Stimulated activated CD4-positive, alpha-beta T cell treated with anti-CD3 and anti-CD28 coated beads, TNF-alpha, amount 100 ng/mL, for 1 hour (primary cell): ENCODE measurements at places on chromosomes 3 and 15.

DNA sequence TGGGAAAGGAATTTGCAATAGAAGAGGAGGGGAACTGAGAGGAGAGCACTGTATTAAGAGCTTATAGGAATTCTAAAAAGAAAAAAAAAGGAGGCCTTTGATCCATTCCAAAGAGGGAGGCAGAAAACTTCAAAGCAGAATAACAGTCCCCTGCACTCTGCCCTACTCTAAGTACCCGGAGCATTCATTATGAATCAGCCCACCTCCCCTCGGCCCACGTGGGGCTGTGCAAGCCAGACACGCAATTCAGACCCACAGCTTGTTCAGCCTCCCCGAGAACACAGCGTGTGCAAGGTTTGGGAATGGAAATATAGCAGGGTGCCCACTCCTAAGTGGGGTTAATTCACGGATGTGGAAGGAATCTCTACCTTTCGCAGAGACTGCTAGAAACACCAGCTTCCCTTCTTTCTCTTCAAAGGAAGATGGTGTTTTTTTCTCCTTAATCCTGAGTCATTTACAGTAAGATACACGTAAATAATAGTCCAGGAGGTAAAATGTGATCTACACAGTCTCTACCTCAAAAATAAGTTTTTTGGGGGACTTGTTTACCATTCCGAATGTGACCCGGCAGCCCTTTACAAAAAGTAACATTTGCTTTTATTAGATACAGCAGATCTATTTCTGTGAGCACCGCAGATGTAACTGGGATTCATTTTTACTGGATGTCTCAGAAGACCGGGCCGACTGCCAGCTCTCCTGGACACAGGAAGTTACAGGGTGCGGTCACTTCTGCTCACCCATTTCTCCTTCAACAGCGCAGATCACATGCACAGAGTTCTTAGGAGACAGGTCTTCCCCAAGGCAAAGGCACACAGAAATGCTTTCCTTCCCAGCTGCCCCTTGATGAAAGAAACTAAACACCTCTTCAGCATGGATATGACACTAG is 768.5 kb upstream of the CFAP20DC start:
- no peak for DNase-seq

- no peak for DNase-seq
Measured at GRCh38 chr3:32780735-32781210, 37.0 kb upstream of the TRIM71 start.

DNA sequence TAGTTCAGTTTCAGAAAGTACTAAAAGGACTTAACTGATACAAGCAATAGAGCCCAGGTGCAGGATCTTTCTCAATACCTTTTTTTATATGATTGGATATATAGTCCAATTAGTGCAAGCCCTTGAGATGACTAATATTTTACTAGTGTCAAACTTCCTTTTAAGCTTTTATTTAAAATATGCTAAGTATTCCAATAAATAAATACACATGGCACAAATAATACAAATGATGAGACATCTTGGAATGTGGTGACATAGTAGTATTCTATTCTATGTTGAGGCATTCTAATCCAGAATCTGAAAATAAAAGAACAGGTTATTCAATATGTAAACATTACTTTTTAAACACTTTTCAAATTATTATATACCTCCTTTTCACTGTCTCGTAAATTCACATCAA is 670.0 kb downstream of the SI start:
- DNase-seq: no peak

DNA sequence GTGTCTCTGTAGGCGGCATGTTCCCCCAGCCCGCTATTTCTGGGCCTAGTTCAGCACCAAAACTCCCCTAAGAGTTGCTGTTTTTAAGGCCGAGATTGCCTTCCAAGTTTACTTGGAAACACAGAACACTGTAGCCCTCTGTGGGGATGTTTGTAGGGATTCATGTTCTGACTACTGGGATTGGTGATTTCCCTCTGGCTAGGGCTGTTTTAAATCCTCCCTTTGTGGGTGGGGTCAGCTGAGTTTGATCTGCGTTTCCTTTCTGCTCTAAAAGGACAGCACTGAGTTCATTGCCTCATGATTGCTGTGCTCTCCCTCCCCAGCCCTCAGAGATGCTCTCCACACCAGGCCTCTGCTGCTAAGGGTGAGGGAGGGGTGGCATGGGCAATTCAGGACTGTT is 640.6 kb upstream of the DPPA4 start:
- no peak for DNase-seq

DNA sequence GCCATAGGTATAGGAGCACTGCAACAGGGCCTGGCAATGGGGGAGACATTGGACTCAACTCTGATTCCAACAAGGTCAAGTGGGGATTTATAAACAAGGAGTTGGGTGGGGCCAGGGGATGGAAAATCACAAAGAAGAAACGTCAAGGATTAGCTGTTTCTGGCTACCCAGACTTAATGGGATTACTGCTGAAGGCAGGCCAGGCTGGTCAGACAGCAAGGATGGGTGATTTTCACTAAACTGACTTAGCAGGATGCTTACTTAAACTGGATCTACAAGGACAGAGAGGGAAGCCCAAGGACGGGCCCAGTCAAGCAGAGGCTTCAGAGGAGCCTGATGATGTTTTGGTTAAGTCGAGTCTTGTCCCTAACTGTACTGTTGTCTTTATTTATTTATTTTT is 76.2 kb downstream of the USP13 start:
- DNase-seq: no peak

GRCh38 chr3:117674321-117674720 is 964.7 kb downstream of the TUSC7 start:
- no peak for DNase-seq

GRCh38 chr3:12966847-12967605 is 106.2 kb downstream of the IQSEC1 start:
- no peak for DNase-seq

DNA sequence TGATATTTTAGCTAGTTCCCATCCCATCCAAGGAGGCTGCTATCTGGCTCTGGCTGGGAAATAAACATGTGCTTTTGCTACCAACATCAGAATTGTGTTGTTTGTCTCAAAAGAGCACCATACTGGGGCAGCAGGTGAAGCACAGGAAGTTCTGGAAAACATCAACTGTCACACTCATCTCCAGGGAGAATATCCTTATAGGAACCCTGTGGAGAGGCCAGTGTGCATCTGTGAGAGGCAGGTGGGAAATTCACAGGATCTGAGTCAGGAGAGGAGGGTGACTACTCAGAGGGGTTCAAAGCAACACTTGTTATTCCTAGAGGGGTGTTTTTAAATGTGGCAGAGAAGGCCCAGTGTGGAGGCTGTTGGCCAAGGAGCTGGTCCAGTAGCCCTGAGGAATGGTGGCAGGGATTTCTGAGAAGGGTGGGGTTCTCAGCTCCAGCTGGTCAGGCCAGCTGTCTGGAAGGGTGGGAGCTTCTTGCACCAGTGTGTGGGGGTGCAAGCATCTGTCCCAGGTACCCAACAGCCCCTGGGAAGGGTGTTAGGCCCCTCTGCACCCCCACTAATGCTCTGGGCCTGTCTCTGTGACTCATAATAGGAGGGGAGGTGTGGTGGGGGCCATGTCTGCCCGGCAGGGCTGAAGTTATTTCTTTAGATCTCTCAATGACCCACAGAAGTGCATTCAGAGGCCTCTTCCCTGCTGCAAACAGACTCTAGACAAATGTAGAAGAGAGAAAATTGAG is 28.7 kb downstream of the RPSA start:
- DNase-seq: no peak

DNA sequence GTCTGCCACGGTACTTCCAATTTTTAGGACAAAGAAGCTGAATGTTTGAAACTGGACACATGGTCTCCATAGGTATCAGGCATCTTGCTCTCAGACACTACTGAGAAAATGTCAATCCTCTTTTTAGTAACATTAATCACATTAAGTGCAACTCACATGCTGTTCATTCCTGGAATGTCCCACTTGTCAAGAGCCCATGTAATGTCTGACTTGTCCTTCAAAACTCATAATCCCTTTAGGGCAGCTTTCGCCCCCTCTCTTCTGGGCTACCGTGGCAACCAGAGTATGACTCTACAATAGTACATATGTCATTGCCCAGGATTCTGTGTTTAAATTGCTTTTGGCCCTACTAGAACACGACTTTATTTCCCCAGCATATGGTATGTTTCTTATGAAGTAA is 12.3 kb downstream of the NUDT16 start:
- no peak for DNase-seq

- DNase-seq: no peak
Measured at GRCh38 chr3:25784971-25785370, 1.7 kb upstream of the NGLY1 start.

DNA sequence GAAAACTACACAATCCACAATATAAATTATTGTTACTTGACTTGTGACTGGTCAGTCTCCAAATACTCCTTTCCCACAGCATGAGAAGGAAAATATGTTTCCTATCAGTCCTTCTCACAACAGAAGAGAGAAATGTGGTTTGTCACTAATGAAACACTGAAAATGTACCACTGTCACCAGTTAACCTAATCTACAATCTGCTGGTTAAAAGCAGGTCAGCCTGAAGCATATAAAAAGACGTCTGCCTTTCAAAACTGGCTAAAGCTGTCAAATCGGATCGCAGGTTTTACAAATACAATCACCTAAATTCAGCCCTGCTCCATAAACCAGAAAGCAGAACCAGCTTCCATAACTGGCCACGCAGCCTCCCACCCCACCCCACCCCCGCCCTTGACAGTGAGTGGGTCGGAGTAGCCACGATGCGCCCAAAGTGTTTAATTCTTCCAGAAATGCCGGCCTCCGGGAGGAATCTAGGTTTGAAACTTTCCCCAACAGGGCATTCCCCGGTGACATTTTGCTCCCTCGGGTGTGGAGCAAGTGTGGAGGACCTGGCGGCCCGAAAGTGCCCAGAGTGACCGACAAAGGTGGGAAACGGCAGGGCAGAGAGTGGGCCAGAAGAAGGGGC is 682 bp downstream of the ETFA start:
- no peak for DNase-seq

DNA sequence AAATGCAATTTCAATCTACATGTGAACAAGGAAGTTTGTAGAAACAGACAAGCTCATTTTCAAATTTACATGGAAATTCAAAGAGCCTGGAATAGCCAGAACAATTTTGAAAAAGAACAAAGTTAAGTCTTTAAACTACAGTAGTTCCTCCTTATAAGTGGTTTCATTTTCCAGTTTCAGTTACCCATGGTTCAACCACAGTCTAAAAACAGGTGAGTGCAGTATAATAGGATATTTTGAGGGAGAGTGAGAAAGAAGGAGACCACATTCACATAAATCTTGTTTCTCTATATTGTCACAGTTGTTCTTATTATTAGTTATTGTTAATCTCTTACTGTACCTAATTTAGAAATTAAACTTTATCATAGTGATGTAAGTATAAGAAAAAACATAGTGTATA is 45.8 kb upstream of the FOXB1 start:
- DNase-seq: no peak

- no peak for DNase-seq
Measured at GRCh38 chr3:178152988-178153387, 383.2 kb upstream of the KCNMB2 start.

- DNase-seq: no peak
Measured at GRCh38 chr3:184029443-184029842, 2.1 kb upstream of the HTR3D start.

GRCh38 chr15:59616379-59616778 is 4.8 kb downstream of the GCNT3 start:
- DNase-seq: no peak

DNA sequence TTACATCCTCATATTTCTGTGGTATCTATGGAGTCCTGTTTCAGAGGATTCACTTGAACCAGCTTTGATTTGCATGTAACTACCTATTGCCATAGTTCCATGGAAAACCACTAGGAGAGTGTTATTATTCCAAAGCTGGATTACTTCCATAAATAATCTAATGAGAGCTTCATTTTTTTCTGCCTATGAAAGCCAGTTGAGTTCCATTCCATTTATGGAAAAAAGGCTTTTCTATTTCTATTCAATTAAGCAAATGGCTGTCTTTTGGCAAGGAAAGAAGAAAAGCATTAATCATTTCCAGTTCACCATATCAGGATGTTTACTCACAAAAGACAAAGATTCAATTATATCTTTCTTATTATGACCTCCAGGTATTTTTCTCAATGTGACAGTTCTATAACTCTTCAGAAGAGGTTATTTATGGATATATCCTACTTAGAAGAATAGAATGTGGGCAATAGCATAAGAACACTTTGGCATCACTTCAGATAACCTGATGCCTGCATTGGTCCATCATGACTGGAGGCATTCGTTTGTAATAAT is 259.9 kb upstream of the ZPLD1 start:
- DNase-seq: no peak

DNA sequence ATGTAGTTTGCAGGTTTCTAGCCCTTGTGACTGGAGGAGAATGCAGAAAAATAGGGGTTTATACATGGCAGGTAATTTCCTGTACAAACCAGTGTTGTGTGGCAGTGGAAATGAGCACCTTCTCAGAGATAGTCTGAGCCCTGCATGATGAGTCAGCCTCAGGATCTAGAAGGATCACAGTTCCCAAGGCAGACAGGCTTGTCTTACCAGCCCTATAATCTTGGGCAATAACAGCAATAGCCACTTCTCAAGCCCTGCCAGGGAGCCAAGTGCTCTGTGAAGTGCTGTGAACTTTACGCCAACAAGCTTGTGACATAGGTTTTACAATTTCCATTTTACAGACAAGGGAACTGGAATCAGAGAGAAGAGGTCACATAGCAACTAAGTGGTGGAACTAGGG is 89.4 kb downstream of the CD47 start:
- no peak for DNase-seq

DNA sequence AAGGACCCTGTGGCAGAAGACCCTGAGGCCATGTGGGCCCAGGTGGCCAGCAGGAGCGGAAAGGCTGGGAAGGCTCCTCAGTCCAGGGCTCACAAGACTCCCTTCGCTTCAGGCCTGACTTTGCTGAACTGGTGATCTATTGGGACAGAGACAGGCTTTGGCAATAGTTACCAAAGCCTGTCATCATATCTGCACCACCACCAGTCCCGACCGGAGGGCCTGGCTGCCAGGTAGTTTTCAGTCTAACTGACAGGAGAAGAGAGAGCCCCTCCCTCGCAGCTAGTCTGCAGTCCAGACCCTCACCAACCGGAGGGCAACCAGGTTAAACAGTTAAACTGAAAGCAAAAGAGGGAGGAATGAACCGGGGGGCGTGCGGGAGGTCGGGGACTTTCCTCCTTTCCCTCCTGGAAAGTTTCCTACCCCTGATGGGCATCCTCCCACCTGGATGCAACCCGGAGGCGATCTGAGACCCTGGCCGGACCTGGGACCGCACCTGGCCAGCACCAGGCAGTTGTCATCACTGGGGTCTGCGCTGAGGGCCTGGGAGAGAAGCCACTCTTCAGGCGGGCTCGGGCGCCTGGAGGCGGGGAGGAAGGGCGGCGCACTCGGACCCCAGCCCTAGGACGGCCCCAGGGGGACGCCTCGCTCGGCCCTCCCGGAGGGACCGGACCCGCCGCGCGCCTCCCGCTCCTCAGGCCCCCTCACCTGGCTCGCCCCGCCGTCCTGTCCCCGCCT is 435 bp downstream of the RAB27A start:
- peak; percentile 9 for DNase-seq

- DNase-seq: no peak
Measured at GRCh38 chr3:172229462-172229861, 190.1 kb downstream of the FNDC3B start.

GRCh38 chr15:95712785-95713184 is 617.7 kb upstream of the NR2F2 start:
- no peak for DNase-seq

GRCh38 chr3:63279005-63279841 is 1.1 kb downstream of the SYNPR start:
- DNase-seq: no peak

GRCh38 chr3:53798144-53798543 is 48.1 kb downstream of the CHDH start:
- DNase-seq: no peak
